ENCODE measurements at places on chromosomes 6 and 20.

- no peak for DNase-seq
Observed at GRCh38 chr6:35030099-35030498, 111.0 kb downstream of the TCP11 start.

DNA sequence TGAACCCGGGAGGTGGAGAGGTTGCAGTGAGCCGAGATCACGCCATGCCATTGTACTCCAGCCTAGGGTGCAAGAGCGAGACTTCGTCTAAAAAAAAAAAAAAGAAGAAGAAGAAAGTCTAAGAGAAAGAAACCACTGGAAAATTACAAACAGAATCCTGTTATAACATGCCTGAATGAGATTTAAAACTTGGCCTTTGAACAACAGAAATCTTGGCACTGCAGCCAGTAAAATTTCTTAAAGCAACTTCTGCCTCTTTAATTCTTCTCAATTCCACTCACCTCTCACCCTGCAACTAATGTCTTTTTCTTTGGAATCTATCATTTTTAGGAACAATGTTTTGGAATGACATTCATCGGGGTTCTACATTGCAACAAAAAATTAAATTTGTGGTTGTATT, 26.3 kb downstream of the PM20D2 start:
- no peak for DNase-seq

GRCh38 chr20:56373942-56374341, 15.2 kb downstream of the FAM210B start:
- DNase-seq: no peak

GRCh38 chr6:7268816-7269555, 44.0 kb downstream of the SSR1 start:
- no peak for DNase-seq

GRCh38 chr20:38065764-38066375, 32.3 kb downstream of the RPRD1B start:
- no peak for DNase-seq

DNA sequence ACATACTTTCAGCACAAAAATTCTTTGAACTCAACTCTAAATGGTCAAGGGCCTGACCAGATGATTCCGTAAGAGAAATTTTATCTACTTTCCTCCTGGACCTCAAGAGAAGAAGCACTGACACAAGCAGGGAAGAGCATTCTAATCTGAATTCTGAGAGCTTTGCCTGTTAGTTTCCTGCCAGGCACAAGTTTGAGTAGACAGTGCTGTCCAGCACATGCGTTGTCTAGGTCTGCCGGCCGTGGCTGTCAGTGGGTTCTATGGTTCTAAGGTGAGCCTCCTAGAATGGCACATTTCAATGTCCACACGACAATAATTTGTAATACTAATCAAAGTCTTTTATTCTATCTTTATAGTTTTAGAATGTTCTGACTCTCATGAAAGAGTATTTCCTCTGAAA, 91.9 kb downstream of the RFPL4B start:
- no peak for DNase-seq

DNA sequence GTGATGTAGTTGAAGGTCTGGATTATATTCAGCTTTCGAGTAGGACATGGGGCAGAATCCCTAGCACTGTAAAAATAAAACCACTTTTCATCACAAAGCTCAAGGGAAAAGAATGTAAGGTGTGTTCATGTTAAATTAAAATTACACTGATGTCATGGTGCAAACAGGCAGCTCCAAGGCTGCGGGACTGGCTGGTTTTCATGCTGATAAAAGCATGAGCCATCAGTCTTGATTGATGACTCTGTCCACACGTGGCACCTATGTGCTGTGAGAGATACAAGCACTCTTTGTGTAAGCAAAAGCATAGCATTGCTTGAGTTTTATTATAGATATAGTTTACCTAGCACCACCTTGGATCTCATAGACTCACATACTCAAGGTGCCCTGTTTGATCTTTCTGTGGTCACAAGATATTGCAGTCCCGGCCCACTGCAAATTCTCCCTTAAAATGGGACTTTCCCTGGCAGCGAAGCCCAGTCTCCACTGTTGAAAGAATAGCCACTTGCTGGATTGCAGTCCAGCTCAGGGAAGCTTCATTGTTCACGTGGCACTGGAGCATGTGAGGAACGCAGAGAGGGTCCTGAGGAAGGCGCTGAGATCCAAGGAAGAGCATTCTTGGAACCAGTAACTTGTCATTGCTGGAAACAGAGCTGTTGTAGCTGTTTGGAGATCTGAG, 90.6 kb downstream of the TIAM2 start:
- DNase-seq: no peak

DNA sequence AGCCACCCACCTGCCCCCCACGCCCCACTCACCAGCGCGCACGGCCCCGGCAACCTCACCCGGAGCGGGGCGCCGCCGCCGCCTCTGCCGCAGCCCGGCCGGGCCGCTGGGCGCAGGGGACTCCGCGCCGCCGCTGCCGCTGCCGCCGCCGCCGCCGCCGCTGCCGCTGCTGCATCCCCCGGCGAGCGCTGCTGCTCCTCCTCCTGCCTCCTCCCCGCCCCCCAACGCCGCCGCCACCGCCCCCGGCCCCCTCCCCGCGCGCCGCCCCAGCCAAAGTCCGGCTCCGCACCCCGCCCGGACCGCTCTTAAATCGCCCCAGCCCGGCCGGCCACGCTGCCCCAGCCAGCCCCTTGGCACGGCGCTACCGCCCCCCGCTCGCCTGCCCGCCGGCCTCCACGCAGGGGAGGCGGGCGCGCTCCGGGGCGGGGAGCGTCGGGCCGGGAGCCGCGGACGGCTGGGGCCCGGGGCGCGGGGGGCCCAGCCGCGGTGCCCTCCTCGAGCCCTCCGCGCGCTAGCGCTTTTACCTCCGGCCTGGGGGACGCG, at the start of gene SULF2:
TSS of gene SULF2 (minus strand) at position 171 of the 543 bp plus-strand sequence. CDS start 28,118 bp downstream, outside the sequence.
- DNase-seq: no peak

DNA sequence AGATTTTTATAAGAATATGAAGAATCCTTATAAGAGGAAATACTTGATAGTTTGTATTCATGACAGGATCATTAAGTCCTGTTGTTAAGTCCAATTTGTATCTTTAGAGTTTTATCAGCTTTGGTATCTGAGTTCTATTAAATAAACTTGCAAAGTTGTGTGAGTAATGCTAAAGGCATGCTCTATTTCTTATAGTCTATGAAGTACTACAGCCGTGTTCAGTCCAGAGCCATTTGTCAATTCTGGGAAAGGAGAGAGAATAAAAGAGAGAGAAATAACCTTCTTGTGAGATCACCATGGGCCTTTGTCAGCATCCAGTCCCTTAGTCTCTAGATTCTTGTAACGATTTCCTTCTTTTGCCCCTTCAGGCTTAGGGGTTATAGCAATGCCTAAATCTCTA, 181.2 kb upstream of the POU3F2 start:
- no peak for DNase-seq

DNA sequence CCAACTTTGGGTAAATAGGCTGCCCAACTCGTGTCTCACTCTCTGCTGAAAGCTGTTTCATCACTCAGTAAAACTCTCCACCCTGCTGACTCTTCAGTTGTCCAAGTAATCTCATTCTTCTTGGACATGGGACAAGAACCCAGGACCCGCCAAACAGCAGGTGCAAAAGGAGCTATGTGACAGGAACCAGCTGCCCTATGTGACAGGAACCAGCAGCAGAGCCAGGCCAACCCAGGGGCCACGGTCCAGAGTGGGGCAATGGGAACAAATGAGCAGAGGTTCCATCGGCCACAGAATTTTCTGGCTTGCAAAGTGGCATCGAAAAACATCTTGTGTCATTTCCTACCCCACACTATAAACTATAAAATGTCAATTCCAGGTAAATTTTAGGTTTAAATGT, 56.5 kb downstream of the MOXD1 start:
- no peak for DNase-seq

- DNase-seq: no peak
Observed at GRCh38 chr20:21505810-21506530, 7.9 kb downstream of the NKX2-2 start.

GRCh38 chr6:111562246-111562645, 43.4 kb downstream of the TRAF3IP2 start:
- no peak for DNase-seq

DNA sequence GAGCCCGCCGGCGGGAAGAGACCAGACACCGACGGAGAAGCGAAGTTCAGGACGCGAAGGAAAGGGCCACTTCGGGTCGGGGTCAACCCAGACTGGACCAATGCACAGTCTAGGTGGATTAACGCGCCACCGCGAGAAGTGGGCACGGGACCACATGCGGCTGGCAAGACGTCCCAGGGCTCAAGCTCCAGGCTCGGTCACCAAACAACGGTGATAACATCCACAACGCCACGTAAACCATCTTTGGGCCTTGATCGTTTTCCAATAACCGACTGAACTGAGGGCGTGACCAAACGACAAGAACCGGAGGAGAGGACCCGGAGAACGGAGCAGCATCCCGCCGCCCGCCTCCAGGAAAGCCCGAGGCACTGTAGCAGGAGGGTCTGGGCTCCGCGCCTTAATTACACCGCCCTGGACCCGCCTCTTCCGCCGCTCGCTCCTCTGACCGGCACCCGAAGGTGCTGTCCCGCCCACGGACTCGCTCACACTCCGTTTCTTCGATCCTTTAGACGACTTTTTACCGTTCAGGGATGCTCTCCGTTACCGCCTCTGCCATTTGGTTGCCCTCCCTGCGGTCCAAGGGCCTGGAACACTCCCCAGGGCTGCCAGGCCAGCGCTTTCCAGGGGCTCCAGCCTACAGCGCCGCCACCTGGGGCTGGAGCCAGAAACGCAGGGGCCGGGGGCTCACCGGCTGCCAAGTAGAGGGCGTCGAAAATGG, 44.1 kb downstream of the DPPA5 start:
- no peak for DNase-seq

DNA sequence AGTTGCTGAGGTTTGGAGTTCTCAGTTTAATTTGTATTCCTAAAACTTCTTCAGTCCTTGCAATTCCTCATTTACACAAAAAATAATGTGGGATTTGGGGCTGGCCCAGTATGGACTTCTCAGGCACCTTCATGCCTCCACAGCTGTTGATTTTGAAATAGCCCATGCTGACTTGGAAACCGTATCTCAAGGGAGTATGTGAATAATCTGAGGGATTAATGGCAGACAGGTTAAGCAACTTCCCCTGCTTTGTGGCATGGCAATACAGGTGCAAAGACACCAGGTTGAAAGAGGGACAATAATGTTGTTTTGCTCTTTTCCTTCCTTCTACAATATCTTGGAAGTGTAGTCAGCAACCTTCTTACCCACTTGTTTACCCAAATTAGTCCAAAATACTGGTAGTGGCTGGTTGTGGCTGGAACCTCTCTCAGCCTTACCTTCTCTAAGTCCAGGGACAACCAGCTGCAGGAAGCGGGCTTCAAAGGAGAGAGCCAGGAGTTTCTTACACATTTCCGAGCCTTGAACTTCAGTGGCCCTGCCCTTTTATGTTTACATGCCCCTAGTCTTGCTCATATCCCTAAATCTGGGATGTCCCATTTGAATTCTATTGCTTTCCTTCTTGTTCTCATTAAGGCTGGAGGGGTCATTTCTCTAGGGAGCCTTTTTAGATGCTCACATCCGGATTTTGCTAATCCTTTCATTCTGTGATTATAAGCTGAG, 44.1 kb upstream of the ADGRF1 start:
- no peak for DNase-seq

GRCh38 chr20:31747640-31748039, 8.6 kb downstream of the TPX2 start:
- DNase-seq: no peak

GRCh38 chr6:134689641-134690040, 260.3 kb downstream of the ALDH8A1 start:
- no peak for DNase-seq

GRCh38 chr20:23340524-23340923, 10.1 kb upstream of the NXT1 start:
- DNase-seq: no peak

GRCh38 chr6:42440778-42441696, 10.7 kb downstream of the TRERF1 start:
- no peak for DNase-seq

DNA sequence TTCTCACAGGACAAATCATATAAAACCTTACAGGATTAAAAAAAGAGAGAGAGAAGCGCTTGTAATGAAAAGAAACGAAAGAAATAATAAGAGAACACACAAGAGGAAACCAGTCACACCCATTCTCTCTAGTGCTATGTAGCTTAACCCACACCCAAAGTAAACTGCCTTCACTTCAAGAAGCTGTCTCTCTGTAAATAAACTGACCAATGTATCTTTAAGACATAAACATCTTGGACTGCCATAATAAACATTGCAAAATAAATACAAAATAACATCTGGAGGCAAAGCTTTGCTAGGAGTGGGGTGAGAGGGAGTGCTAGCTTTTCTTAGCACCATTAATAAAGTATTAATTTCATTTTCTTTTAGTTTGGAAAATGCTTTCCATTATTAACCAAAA, 61.6 kb upstream of the RNF146 start:
- DNase-seq: no peak

- DNase-seq: no peak
Observed at GRCh38 chr6:152957796-152958195, 25.0 kb downstream of the FBXO5 start.

DNA sequence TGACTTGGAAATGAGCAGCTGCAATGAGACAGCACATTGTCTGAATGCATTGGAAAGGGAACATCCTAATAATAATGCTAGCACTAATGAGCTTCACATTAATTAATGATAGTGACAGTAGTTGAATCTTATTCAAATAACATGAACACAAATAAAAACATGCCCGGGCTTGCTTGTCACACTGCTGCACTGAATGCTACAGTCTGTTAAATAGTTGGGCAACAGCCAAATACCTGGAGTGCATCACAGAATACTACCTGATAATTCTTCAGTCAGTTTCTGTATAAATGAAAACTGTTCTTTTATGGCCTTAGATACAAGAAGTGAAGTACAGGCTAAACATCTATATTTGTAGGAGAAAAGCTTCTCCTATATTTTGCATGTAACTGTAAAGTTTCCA, 458.7 kb downstream of the RNF144B start:
- no peak for DNase-seq

All from omental fat pad (tissue), 4 donors.